AG04449 (cell line): ENCODE measurements at places on chromosomes 5 and 9.

GRCh38 chr9:91945277-91946085, 4.5 kb downstream of the ROR2 start:
- DNase-seq = no peak

DNA sequence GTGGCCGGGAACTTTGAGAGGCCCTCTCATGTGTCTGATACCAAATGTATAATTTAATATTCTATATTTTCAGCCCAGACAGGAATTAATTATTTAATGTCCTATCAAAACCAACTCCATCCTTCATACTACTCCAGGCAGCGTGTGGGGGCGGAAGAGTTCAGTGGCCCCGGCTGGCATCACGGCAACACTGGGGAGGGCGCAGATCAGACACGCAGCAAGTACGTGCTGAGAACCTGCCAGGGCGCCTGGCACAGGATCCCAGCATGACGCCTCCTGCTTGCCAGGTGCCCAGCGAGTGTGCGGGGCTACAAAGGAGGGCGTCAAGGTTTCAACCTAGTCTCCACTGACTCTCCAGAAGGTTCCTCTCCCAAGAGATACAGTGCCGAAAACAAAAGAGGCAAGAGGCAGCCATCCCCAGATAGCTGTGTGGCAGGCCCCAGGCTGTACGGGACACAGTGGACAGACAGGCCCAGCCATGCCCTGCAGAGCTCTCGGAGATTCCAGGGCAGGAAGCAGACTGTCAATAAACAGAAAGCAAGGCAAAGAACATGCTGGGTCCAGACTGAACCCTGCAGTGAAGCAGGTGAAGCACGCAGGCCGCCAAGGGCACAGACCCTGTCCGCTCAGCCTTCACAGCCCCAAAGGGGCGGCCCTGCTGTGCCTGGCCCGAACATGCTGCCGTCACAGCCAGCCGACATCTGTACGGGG, 110.3 kb downstream of the VAV2 start:
- no peak for DNase-seq

DNA sequence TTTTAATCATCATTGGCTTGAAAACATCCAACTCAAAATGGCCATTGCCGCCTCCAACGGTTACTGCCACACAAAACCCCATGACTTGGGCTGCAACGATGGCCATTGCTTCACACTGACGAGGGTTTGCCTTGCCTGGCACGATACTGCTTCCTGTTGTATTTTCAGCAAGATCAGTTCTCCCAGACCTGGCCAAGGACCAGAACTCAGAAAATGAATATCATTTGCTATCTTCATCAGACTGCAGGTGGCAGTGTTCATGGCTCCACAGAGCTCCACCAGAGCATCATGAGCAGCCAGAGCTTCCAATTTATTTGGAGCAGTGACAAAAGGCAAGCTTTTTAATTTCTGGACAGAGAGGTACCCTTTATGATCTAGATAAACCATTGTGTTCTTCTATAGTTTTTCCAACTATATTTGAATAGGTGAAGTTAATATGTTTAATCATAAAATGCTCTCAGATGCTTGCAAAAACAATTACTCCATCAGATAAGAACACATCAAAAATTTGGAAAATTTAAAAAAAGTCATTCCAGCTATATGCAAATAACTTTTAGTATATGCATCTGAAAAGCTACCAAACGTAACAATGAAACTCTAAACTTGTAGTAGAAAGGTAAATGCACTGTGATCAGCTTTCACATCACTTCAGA, 10.4 kb downstream of the AMACR start:
- peak; percentile 59 for DNase-seq

DNA sequence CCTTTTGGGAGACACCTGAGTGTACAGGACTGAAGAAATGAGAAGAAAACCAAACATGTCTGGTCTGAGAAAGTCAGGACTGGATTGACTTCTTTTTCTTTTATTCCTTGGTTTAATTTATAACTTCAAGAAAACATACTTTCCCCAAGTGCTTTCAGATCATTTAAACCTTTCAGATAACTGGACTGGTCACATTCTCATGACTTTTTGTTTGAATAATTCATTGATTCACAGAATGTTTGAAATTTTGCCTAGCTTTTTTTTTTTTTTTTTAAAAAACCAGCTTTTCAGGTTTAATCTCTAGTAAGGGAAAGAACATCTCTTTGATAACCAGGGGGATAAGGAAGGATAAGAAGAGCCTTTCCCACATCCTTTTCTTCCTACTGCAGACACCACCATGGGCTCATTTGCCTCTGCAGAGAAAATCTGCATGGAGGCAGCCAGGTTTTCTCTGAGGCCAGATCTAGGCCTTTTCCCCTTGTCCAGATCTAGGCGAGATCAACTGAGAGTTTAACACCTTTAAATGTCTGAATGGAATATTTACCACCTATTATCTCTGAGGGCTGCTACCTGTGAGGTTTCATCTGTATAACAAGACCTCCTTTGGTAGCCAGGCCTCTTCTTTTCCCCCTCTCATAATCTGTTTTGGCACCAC, 45.0 kb upstream of the SLC28A3 start:
- DNase-seq = no peak

- no peak for DNase-seq
Observed at GRCh38 chr5:82104872-82105271, 133.0 kb downstream of the ATG10 start.

DNA sequence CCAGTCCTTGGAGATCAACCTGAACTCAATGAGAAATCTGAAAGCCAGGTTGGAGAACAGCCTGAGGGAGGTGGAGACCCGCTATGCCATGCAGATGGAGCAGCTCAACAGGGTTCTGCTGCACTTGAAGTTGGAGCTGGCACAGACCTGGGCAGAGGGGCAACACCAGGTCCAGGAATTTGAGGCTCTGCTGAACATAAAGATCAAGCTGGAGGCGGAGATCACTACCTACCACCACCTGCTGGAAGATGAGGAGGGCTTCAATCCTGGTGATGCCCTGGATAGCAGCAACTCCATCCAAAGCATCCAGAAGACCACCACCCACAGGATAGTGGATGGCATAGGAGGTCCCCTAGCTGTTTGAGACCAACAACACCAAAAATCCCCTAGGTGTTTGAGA, 30.5 kb upstream of the SPZ1 start:
- DNase-seq = no peak

DNA sequence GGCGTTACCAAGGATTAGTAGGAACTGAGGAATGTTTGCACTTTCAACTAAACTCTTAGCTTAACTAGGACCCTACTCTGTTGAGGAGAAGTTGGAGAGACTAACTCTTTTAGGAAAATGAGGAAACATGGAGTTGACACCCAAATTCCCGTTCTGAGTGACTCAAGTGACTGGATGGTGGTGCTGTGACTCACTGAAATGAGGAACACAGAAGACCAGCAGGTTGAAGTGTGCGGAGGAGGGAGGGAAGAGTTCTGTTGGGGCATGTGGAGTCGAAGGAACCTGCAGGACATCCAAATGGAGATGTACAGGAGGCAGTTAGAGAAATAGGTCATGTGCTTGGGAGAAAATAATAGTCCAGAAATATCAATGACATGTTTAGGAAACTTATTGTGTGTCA, 8.2 kb downstream of the HEXB start:
- no peak for DNase-seq

GRCh38 chr5:61420016-61420415, 88.0 kb downstream of the ZSWIM6 start:
- DNase-seq = no peak

DNA sequence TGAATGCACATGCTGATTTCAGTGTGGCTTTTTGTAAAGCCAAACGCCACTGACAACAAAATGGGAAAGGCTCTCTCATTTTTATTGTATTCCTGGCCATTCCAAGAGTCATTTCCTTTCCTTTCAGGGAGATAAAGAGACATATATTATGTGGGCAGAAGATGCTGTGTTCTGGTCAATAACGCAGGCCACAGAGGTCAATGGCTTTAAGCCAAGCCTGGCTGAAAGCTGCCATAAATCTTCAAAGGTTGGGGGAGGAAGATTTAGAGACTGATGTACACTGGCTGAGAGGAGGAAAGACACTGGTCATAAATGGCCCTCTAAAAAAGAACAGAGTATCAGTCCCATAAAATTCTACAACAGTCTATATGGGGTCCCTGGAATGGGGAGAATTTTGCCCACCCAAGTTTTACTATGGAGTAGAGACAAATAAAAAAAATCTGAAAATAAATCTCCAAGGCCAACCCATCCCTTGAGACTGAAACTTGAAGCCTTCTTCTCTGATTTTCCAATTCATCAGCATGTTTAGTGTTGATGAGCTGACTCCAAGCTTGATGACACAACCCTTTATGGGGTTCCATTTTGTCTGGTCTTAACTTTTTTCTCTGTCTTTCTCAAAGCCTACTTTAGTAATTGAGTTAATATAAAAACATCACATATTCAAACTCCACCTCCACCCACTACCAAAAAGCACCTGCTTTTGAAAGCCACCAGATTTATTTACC, 152.1 kb upstream of the SLC24A2 start:
- no peak for DNase-seq

GRCh38 chr9:37624073-37624472, 26.7 kb upstream of the FRMPD1 start:
- no peak for DNase-seq

GRCh38 chr9:22238809-22239684, 207.6 kb upstream of the DMRTA1 start:
- DNase-seq = no peak

DNA sequence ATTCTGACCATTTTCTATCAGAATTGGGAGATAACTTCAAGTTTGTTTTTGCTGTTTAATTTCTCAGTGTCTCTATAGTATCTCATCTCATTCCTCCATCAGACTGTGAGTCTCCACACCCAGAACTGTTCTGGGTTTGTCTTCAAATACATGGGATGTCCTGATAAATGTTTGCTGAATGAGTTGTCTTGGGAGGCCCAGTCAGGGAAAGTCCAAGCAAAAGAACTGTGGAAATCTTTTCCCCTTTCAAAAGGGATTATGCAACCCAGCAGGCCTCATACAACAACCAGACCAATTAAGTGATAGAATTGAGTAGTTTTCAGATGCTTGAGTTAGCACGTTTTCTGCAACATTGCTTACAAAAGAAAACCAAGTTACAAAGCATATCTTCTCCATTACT, 324.4 kb downstream of the BRINP1 start:
- no peak for DNase-seq

DNA sequence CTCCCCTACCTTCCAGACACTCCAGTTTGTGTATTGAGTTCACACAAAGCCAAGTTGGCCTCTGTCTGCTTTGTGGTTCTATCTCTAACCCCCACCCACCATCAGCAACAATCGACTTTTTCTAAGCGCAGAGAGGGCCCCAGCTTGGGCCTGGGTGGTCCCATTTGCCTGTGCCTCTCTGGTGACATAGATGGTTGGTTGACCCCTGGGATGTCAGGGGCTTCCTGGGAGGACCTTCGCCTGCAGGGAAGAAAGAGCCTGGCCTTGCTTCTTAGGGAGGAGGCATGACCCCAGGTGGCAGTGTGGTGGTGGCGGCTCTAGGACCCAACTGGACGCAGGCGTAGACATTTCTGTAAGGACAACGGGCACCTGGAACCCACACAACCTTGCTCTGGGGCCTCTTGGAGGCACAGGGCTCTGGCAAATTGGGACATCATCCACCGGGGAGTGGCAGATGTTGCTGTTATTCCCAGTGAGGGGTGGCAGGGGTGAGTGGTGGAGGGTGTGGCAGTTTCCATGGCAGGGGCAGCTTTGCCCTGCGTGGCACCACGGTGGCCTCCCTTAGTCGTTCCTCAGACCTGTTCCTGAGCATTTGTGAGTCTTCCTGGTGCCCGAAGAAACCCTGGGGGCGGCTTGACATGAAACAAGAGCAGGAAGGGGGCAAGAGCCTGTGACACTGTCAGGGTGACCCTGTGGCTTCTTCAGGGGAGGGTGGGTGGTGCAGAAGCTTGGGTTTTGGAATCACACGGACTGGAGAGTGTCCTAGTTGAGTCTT, 171.0 kb upstream of the IER5L start:
- DNase-seq = no peak

- DNase-seq = no peak
Observed at GRCh38 chr5:74413403-74414048, 227.0 kb downstream of the ENC1 start.

DNA sequence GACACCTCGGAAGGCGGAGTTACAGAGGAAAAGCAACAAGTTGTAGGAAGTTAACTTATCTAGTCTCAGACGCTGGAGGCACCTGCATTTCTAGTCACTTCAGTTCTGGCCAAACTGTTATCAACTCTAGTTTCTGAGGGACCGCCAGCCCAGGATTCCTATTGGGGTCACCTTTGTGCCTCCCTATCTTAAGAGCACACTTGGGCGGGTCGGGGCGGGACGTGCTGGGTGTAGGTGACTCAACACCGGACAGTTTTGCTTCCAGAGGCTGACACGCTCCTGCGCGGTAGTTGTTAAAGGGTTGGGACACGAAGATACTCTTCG, 679 bp upstream of the KDM4C start:
- DNase-seq = no peak

GRCh38 chr5:136484808-136485325, 119.5 kb upstream of the TRPC7 start:
- DNase-seq = no peak

DNA sequence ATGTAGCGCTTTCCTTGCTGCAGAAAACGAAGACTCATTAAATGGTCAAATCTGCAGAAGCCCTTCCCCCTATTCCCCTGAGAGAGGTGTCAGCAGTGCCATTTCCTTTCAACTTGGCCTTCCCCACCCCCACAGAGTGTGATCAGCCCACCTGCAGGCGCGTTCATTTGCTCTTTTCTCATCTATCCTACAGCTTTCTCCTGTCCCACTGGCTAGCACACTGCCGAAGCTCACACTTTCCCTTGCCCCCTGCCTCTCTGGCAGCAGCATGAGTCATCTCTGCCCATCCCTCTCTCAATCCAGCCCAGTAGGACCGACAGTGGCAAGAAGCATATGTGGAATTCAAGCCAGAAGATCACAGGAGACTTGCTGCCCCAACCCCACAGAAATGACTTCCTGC, 213.8 kb downstream of the FAM114A2 start:
- no peak for DNase-seq

DNA sequence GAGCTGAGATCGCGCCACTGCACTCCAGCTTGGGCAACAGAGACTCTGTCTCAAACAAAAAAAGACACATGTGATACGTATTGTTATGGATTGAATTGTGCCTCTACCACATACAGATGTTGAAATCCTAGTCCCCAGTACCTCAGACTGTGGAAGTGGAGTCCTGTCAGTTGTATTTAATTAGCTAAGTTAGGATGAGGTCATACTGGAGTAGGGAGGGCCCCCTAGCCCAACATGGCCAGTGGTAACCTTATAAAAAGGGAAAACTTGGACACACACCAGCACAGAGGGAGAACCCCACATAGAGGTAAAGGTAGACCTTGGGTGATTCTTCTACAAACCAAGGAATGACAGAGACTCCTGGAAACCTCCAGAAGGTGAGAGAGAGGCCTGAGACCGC, 119.8 kb downstream of the GADD45G start:
- DNase-seq = no peak

DNA sequence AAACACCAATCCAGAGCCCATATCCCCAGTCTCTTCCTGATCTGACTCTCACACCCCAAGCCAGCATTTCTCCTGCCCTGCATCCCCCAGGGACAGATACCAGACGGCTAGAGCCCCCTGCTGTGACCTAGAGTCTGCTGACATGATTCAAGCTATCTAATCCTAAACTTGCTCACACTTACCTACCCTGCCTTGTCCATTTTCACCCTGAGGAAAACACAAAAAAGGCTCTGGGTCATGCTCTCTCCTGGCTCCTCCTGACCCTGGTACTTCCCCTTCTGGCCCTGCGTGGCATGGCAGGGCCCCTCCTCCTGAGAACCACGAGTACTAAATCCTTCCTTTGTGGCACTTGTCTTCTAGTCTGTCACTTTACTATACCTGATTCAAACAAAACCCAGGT, 2.8 kb upstream of the ARRDC1 start:
- no peak for DNase-seq
